ENCODE measurements at places on chromosomes 6 and 20.

GRCh38 chr6:57158658-57159057, 13.5 kb upstream of the BAG2 start:
- DNase-seq = no peak

GRCh38 chr6:127950566-127951145, 49.8 kb upstream of the THEMIS start:
- DNase-seq = no peak

GRCh38 chr20:31841928-31842327, 3.5 kb downstream of the FOXS1 start:
- DNase-seq = no peak

DNA sequence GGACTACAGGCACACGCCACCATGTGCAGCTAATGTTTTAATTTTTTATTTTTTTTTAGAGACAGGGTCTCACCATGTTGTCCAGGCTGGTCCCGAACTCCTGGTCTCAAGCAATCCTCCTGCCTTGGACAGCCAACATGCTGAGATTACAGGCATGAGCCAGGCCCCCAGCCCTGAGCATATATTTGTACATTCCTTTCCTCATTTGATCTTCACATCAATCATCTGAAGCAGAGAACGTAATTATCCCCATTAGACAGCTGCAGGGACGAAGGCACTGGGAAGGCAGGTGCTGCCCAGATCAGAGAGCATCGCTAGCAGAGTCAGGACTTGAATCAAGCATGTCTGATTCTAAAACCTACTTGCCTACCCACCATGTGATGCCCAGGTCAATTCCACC, 41.0 kb upstream of the SIRPA start:
- DNase-seq = no peak

- no peak for DNase-seq
Measured at GRCh38 chr6:15396808-15397207, 150.9 kb downstream of the JARID2 start.

DNA sequence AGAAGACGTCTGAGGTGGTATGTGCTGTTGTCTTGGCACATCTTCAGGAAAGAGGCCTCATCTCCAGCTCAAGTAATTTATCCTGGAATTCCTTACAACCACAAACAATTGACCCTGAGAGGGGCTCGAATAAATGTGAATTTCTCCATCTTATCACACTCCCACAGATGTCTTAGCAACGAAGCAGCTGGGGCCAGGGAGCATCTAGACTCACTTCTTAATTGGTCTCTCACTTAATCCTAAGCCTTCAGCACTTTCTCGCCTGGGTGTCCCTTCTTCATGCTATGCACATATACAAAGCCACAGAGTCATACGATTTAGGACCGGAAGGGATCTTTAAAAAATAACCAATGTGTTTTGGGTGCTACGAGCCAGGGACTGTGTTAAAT, 27.1 kb downstream of the PCK1 start:
- no peak for DNase-seq

DNA sequence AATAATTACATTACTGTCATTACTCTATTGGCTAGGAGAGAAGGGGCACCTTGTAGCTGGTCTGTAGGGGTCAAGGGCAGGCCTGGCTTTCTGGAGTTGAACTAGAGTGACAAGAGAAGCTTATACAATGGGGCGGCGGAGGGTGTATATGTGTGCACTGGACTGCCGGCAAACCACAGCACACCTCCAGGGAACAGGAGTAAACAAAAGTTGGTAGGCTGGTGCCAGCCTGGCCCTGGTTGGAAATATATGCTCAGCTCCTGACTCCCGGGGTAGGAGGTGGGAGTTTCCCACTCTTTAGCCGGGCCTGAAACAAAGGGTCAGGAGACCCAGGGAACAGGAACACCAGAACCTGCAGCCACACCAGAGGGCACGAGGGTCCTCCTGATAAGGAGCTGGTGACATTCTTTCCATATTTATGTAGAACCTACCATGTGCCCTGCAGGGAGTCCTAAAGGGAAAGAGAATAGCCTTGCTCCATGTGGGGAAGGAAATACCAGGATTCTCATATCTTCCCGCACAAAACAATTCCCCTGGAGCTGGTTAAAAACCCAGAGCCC, 5.1 kb downstream of the C6orf132 start:
- no peak for DNase-seq

Data from HFF-Myc (cell line).